ENCODE measurements at places on chromosomes 16 and 17.
A peak's percentile ranks its signal among the peaks of the same experiment; 100 is the strongest.

DNA sequence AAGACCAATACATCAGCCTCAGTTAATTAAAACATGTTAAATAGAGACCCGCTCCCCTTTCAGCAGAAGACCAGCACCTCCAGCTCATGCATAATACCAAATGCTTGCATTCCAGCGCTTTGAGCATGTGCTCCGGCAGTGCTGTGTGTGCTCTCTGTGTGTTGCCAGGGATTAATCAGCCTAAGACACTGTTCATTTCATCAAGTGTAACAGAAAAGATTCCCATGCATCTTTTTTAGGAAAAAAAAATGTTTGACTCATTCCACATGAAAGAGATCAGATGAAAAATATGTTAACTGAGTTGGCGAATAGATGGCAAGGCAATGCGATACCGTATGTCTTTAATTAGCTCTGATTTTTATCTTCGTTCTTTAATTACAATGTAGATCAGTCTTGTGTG, 187.6 kb downstream of the RPTOR start:
- no peak for DNase-seq

- no peak for DNase-seq
These were observed 31.1 kb downstream of the PPM1E start for GRCh38 chr17:58786586-58787295.

- DNase-seq: no peak
These were observed 7.8 kb downstream of the KRT28 start for GRCh38 chr17:40791787-40792436.

- DNase-seq: no peak
These were observed 1.0 kb downstream of the EMC8 start for GRCh38 chr16:85798283-85798776.

GRCh38 chr16:2150418-2151187, 2.2 kb downstream of the RAB26 start:
- DNase-seq: no peak

DNA sequence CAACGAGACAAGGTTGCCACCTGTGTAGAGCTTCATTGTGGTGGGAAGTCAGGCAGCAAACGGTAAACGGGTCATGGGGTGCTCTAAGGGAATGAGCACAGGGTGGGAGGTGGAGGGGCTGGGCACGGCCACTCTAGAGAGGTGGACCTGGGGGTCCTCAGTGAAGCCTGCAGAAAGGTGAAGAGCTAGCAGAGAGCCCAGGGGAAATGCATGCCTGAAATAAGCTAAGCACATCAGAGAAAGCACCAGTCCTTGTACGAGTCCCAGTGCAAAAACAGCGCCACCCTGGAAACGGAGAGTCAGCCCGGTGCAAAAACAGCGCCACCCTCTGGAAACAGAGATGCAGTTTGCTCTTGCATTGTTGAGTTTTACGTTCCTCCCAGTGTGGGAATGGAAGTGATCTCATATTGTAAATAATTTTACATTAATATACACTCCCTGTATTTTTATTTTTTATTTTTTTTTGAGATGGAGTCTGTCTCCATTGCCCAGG, 65.0 kb downstream of the TBC1D16 start:
- peak; percentile 42 for DNase-seq

DNA sequence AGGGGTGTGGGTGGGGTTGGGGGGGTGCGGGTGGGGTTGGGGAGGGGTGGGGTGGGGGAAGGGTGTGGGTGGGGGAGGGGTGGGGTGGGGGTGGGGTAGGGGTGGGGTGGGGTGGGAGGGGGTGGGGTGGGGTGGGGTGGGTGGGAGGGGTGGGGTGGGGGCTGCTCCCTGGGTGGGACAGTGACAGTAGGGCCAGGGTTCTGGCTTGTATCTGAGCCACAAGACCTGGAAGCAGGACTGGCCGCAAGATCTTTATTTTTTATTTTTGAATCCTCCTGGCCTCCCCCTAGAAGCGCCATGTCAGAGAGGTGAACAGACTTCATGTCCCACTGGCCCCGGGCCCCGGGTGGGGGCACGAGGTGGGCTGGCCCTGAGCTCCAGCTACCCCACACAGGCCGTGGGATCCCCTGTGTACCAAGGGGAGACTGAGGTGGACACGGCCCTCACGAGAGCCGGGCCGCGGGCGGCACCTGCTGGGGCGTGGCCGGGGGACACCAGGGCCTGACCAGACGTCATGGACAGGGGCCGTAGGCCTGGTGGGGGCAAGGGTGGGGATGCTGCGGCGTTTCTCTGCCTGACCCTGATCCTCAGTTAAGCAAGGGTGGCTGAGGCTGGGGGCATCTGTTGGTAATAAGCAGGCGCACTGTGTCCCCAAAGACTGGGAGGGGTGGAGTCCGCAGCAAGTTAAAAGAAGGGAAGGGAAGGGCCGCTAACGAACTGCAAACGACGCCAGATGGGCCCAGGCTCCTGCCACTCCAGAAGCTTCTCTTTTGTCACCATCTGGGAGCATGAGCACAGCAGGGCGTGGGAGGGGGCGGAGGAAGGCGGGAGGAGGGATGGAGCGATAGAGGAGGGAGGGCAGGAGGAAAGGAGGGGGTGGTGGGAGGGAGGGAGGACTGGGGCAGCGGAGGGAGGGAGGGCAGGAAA, 22.3 kb upstream of the PABPN1L start:
- no peak for DNase-seq

GRCh38 chr16:85838876-85839585, 39.5 kb downstream of the COX4I1 start:
- no peak for DNase-seq

DNA sequence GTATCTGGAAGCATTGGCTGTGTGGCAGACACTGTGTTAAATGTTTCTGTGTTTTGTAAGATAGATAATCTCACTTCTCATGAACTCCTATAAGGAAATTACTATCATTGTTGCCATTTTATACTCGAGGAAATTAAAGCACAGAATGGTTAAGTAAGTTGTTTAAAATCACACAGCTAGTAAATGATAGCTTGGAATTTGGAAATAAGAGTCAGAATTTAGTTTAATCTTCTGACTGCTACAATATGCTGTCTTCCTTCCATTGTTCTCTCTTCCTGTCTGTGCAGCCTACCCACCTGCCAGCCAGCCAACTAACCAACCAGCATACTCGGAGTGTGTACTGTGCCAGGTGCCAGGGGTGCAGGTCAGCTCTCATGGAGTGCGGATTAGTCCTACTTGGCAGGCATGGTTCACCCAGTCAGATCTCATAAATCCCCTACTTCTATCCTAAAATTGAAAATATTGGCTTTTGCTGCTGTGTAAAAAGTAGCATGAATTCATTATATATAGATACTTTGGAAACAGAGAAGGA, 79.9 kb upstream of the LGALS9 start:
- no peak for DNase-seq

DNA sequence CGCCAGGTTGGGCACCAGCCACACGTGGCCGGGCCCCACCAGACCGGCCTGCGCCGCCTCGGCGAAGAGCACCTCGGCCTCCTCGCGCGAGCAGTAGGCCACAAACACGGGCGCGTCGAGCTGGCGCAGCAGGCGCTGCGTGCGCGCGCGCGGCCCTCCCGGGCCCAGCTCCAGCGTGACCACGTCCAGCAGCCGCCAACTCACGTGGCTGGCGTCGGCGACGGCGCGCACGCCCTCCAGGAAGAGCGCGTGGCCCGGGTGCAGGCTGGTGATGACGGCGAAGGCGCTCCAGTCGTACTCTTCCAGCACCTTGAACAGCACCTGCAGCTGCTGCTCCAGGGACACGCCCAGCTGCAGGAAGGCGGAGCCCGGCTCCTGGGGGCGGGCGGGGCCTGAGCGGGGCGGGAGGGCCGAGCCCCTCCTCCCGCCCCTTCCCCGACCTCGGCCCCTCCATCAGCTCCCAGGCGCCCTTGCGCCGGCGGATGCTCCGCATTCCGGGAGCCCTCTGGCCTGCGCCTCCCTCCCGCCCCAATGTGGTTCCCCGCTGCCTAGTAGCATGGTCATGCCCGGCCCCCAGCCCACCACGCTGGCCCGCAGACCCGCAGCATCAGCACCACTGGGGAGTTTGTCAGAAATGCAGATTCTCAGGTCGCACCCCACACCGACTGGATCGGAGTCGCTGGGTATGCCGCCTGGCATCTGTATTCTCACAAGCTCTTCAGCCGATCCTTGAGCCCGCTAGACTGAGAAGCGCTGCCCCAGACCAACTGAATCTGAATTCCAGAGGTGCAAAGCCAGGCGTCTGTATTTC, 7.2 kb downstream of the GRIN2C start:
- peak; percentile 68 for DNase-seq

DNA sequence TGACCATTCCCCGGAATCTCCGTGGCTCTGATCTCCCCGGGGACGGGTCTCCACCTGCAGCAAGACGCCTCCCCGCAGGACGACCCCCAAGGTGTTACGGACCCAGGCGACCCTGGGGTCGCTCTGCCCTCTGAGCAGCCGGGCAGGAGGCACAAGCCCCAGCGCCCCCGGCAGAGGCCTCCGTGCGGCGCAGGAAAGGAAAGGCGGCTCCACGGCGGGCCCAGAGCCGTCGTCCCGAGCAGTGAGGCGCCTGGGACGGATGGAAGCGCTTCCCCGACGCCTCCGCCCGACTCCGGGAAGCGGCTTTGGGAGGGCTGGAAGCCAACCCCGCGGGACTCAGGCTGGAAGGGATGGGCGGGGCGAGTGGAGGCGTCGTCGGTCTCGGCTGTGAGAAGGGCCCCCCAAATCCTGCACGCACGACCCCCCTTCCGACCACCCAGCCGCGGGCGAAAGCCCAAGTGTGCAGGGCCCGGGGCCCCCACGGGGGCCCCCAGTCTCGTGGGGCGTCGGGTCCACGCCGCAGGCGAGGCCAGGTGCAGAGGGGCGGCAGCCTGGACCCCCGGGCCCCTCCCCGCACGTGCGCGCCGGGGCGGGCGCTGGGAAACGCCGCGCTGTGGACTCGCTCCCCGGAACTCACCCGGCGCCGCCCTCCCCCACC, 32.7 kb upstream of the RPH3AL start:
- DNase-seq: no peak
